ENCODE measurements at places on chromosomes 4 and X.

DNA sequence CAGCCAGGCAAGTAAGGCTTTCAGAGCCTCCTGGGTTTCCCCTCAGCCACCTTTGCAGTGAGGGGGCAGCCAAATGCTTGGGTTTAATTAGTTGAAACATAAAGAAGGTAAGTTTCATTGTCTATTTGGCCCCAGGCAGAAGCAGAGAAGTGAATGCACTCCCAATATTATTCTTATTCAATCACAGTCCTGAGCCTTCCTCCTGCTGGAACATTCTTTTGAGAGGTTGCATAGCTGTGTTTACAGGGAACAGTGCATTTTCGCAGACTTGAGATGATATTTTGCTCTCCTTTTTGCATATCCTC, 13.9 kb downstream of the SLC2A9 start:
- DNase-seq, result no peak

GRCh38 chrX:146056511-146057081, 239.0 kb downstream of the SLITRK2 start:
- DNase-seq, result no peak

DNA sequence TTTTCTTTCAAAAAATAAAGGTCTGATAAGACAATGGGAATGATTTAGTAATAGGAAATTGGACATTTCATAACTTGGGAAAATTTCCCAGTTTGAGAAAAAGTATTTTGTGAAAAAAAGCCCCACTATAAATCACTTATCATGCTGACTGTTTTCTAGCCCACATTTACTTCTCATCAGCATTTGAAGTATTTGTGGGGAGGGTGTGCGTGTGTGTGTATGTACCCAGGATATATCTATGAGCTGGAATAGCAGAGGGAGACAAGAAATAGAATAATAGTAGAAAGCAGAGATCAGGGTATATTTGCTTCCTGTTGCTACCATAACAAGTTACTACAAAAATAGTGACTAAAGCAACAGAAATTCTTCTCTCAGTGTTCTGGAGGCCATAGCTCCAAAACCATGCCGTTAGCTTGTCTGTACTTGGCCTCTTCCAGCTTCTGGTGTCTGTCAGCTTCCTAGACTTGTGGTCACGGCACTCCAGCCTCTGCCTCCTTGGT, 139.8 kb downstream of the PTTG2 start:
- DNase-seq, result no peak

DNA sequence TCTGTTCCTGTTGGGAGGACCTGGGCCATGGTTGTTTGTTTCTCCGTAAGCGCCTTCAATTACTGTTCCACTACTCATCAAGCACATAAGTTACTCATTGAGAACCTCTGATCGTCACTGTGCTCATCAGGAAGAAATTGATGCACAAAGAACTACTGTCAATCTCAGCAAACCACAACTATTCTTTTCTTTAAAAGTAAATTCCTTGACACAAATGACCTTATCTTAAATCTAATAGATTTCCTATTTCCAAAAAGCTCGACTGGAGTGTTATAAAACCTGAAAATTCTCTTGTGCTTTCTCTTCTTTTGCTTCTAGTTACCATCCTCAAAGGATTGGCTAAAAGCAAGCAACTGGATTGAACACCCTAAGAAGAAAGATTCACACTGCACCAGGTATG, at the start of gene MUC7:
Gene MUC7, plus strand, starts transcription at position 301 of the 400 bp plus-strand sequence. CDS start 1,825 bp downstream, outside the sequence.
- DNase-seq, result no peak

DNA sequence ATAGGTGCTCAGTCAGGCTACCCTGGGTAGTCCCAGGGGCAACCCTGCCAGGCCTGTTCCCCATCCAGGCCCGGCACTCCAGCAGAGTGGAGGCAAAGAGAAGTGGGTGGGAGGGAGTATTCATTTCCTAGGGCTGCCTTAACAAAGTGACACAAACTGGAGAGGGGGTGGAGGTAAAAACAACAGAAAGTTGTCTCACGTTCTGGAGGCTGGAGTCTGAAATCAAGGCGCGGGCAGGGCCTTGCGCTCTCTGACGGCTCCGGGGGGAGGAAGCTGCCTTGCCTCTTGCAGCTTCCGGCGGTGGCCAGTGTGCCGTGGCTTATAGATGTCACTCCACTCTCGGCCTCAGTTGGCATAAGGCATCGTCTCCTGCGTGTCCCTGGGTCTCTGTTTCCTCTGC, 90.8 kb downstream of the DCTD start:
- no peak for DNase-seq

DNA sequence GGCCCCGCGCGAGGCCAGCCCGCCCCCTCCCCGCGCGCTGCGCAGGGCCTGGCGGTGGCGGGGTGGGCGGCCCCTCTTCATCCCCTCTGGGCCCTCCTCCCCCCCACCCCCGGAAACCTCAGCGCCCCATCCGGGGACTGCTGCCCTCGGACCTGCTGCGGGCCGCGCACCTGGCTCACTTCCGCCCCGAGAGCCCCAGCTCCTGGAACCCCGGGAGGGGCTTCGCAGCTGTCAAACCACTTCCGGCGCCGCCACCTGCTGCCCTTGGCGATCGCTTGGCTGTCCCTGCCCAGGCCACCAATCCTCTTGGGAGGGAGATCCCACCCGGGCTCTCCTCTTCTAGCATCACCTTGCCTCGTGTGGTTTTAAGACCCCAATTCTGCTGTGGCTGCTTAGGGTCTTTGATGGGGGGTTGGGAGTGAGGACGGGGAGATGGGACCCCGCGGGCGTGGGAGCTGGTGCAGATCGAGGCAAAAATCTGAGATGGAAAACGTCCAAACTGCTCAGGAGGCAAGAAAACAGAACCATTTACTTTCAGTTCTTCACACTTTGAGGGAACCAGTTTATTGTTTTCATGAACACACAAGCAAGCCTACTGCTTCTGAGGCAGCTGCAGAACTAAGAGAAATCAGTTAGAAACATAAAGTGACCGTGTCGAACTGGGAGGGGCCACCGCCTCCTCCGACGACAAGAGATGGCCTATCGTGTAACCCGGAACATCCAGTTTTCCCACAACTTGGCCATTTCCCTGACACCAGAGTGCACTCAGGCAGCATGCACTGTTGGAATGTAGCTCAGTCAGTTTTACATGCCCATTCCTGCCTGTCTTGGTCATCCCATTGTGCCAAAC, 754 bp downstream of the MTMR1 start:
- peak; percentile 58 for DNase-seq

GRCh38 chrX:103464072-103464773, 55.1 kb downstream of the RAB40A start:
- DNase-seq, result peak; percentile 29

DNA sequence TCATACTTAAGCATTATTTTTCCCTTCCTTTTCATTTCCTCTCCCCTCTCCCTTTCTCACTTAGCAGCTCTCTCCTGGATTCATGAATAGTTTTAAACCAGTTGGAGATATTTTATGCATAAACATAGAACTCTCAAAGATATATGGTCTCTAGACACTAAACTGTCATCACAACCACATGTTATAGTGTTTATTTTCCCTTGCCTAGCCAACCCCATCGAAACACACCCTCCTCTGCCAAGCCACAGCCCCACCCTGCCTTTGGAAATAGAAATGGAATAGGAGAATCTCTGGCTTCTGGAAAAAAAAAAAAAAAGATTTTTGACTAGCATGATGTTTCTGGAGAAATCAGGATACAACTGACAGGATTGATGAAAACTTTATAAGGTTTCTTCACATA, 64.8 kb upstream of the RBPJ start:
- no peak for DNase-seq

DNA sequence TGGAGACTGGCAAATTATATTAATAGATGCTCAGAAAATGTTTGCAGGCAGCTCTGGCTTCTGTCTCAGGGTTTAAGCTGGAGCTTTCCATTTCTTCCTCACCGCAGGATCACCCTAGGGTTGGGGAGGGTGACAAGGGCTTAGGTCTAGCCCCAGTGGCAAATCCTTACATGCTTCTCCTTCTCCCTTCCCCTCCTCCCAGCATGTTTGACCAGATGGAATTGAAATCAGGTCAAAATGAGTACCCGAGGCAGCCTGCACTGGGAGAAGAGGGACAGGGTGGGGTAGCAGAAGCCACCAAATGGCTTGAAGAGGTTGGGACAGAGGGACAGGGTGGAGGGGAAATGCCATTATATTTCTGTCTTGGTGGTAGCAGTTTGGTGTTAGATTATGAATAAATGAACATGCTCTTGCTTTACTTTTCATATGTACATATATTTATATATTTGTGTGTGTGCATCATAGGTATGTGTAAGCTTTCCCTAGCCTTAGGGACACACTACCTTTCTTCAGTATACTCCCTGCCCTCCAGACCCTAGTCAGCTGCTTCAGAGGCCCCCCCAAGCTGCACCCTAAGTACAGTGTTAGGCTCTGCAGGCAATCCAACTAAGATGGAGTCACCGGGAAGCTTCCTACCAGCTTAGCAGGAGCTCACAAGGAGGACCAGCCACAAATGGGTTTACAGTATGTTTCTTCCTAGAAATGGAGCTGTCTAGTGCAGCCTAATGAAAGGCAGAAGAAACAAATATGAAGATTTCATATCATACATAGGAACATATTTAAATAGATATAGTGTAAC, 1.8 kb downstream of the TMEM35A start:
- no peak for DNase-seq

DNA sequence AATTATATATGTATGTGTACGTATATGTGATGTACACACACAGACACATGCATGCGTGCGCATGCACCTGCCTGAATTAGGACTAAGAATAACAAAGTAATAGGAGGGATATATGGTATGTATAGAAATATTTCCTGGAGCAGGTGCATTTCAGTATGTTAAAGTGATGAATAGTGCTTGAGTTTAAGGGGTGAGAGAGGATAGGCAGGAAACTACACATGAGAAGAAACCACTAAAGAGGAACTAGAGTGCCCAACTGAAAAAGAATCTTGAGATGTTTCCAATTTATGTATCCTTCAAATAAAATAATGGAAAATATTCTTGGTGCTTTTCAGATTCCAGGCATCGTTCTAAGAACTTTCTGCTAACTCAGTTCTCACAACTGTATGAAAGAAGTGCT, 52.6 kb upstream of the UNC5C start:
- DNase-seq, result no peak

DNA sequence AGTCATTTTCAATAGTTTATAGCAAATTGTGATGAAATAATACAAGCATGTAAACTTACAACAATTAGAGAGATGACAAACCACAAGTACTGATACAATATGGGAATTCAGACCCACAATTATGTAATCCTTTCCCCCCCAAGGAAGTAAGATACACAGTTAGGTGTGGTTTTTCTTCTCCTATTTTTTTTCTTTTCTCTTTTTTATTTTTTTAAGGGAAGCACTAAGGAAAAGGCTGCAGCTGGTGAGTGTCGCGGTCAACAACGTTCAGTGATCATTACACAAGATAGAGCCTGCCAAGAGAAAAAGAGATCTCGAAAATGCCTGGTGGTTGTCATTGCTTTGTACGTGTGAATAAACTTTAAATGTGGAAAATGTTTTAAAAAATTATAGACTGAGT, 9.8 kb downstream of the NDNF start:
- no peak for DNase-seq

- no peak for DNase-seq
Observed at GRCh38 chr4:40669504-40669903, 39.8 kb upstream of the RBM47 start.

GRCh38 chr4:183399616-183400015, 44.8 kb upstream of the CDKN2AIP start:
- no peak for DNase-seq

DNA sequence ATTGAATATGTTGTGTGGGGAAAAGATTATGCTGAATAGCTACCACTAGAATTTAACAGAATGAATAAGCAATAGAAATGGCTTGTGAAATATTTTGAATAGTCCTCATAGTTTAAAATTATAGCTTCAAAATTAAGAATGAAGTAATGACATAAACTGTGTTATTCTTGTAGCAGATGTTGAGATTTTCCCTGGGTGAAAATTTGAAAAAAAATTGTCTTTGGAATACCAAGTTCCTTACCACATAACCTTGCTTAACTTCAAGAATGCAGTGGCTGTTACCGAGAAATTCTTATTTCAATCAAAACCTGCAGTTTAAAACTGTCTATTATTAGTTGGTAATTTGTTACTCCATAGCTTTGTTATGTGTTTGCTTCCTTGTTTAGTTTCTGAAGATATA, 1268.6 kb downstream of the RAPGEF2 start:
- no peak for DNase-seq

DNA sequence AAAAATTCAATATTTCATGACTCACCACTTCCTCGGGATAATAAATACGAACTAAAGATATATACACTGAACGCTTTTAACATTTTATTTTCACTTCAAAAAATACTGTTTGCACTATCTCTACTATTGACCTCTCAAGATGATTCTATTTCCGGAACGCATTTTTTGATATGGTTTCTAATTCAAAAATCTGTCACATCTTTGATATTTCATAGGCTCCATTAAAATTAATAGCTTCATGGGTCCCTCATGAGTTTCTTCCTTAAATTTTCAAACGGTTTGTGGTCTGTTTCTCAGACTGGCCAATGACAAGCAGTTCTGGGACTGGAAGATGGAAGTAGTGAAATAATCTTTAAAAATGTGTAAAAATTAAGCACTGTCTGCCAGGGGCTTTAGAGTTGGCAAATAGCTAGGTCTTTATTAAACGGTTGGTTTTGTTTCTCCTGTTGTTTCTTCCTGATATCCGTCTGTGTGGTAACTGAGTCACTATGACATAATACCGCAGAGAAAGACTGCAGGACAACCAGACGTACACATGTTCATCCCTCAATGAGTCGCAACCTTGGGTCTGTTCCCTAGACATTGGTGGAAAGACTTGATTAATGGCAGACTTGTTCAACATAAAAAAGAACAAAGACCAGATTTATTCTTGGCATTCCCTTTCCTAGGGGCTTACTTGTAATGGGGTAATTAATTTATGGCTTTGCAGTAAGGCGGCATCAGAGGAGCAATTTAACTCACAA, 133.8 kb downstream of the PALLD start:
- no peak for DNase-seq

GRCh38 chrX:43586830-43587229, 69.3 kb upstream of the MAOA start:
- DNase-seq, result no peak

- DNase-seq, result peak; percentile 52
Observed at GRCh38 chr4:153651587-153651986, 32.5 kb upstream of the TLR2 start.

DNA sequence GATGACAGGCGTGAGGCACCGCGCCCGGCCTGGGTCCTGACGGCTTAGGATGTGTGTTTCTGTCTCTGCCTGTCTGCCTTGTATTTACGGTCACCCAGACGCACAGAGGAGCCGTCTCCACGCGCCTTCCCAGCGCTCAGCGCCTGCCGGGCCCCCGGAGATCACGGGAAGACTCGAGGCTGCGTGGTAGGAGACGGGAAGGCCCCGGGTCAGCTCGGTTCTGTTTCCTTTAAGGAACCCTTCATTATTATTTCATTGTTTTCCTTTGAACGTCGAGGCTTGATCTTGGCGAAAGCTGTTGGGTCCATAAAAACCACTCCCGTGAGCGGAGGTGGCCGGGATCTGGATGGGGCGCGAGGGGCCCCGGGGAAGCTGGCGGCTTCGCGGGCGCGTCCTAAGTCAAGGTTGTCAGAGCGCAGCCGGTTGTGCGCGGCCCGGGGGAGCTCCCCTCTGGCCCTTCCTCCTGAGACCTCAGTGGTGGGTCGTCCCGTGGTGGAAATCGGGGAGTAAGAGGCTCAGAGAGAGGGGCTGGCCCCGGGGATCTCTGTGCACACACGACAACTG, 1.3 kb downstream of the SHOX start:
- no peak for DNase-seq

- no peak for DNase-seq
Observed at GRCh38 chrX:117397844-117398243, 718.8 kb downstream of the KLHL13 start.

- DNase-seq, result no peak
Observed at GRCh38 chrX:107507093-107507743, 57.8 kb downstream of the FRMPD3 start.

- no peak for DNase-seq
Observed at GRCh38 chrX:39337451-39337850, 536.2 kb downstream of the MID1IP1 start.
